ENCODE measurements at places on chromosomes 4 and X.

DNA sequence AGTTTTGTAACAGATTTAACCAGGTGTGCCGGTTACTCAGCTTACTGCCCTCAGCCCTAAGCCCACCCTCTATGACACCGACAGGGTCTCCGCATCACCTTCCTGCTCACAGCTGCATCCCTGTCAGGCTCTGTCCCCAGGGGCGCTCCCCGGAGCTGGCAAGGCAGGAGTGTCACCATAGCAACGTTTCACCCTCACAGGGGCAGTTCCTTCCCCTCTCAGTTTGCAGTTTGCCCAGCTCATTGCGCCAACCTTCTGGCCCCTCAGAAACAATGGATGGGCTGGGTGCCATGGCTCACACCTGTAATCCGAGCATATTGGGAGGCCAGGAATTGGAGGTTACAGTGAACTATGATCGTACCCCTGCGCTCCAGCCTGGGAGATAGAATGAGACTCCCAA is 42.6 kb downstream of the RGS12 start:
- no peak for DNase-seq

GRCh38 chr4:1231637-1232360 is 17.1 kb downstream of the CTBP1 start:
- DNase-seq = no peak

DNA sequence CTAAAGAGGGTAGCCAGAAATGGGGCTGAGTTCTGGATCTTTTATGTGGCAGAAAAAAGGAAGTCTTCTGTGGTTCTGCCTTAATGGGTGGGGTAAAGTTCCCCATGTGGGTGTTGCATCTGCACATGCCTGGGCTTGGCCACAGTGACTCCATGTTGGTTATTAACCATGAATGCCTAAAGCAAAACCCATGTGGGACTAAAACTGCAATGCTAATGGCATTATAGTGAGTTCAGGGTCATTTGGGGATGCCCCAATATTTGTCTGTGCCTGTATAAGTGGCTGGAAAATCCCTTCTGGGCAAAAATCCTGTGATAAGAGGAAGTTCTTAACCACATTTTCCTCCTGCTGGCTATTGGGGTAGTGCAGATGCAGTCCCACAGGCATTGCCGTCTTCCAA is 857.4 kb downstream of the FAT4 start:
- no peak for DNase-seq

DNA sequence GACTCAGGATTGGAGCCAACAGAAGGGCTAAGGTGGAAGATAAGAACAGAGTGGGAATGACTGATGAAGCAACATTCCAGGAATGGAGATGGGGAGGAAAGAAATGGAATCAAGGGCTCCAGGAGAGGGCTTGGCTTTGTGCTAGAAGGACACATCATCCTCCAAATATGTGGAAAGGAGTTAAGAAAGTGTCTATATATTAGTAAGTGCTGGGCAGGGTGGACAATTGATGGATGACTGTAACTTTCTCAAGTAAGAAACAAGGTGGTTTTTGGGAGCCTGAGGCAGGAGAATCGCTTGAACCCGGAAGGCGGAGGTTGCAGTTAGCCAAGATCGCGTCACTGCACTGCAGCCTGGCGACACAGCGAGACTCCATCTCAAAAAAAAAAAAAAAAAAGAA is 71.6 kb upstream of the NFKB1 start:
- DNase-seq = no peak

- no peak for DNase-seq
These were observed 403.0 kb upstream of the CNKSR2 start for GRCh38 chrX:20971250-20971649.

- DNase-seq = no peak
These were observed 18.2 kb downstream of the BCOR start for GRCh38 chrX:40079572-40079971.

- DNase-seq = no peak
These were observed 85.6 kb downstream of the SHROOM2 start for GRCh38 chrX:9871701-9872268.

DNA sequence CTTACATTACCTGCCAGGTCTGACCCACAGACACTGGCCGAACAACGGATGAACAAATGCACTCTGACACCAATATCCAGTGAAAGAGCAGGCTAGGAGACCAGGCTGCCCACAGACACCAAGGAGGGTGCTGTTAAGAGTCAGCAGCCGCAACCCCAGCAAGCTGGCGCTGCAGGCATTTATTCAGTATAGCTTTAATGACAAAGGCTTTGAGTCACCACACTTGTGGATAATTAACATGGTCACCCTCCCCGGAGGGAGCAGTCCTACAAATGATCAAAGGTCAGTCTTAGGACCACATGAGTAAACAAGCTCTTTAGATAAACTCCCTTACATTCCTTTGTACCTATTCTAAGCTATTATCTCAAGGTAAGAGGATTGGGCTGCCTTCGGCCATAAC is 368.5 kb upstream of the GRID2 start:
- no peak for DNase-seq

GRCh38 chrX:24774650-24775049 is 80.9 kb downstream of the POLA1 start:
- no peak for DNase-seq

DNA sequence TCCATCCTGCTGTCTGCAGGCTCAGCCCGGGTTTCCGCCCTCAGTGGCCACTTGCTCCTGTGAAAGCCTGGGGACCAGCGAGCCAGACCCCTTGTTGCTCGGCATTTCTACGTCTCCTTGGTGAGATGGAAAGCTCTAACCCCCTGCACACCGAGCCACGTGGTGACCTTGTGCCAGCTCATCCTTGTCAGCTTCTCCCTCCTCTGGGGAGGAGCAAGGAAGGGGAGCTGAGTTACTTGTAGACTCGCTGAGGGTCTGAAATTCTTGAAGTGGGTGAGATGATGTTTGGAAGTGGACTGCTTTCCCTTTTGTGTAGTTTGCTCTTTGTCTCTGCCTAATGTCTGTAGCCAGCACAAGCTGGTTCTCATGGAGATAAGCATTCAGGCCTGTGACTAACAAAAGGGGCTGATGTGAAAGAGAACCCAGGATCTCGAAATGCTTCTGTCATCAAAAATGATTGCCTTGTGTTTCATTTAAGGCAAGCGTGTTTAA is 29.3 kb downstream of the RGS12 start:
- DNase-seq = no peak

- no peak for DNase-seq
These were observed 32.4 kb upstream of the CD99 start for GRCh38 chrX:2658585-2659292.

DNA sequence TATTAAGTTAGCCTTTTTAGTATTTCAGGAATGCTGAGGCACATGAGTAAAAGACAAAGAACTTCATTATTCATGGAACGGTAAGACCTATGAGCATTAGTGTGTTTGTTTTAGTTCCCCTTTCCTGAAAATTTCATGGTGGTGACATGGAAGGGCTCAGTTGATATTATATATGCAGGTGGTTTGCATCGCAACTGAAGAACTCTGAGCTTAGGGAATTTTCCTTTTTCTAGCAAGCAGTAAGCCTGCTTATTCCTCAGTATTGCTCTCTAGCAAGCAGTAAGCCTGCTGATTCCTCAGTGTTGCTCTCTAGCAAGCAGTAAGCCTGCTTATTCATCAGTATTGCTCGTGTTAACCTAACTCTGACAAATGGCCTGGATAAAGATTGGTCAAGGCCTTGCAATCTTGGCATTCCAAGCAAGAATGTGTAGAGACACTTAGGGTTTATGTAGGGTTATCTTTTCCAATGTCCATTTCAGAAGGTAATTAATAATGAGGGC is 37.7 kb upstream of the MAGEB18 start:
- DNase-seq = no peak

- no peak for DNase-seq
These were observed 36.3 kb downstream of the IL21 start for GRCh38 chr4:122584519-122584918.

- no peak for DNase-seq
These were observed 8.4 kb upstream of the TMEM144 start for GRCh38 chr4:158201876-158202275.

DNA sequence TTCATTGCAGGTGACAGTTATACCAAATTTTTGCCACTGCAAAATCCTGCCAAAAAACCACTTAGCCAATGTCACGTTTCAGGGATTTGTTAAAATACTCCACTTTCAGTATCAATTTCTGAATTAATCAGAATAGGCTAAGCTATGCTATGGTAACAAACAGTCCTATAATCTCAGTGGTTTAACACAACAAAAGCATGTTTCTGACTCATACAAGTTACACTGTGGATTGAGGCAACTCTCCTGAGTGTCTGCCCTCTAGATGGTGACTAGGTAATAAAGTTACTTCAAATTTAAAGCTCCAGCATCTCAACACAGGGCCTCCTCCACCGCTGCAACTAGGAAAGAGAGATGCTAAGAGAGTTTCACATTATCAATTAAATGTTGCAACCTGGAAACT is 23.0 kb upstream of the RADX start:
- DNase-seq = no peak

DNA sequence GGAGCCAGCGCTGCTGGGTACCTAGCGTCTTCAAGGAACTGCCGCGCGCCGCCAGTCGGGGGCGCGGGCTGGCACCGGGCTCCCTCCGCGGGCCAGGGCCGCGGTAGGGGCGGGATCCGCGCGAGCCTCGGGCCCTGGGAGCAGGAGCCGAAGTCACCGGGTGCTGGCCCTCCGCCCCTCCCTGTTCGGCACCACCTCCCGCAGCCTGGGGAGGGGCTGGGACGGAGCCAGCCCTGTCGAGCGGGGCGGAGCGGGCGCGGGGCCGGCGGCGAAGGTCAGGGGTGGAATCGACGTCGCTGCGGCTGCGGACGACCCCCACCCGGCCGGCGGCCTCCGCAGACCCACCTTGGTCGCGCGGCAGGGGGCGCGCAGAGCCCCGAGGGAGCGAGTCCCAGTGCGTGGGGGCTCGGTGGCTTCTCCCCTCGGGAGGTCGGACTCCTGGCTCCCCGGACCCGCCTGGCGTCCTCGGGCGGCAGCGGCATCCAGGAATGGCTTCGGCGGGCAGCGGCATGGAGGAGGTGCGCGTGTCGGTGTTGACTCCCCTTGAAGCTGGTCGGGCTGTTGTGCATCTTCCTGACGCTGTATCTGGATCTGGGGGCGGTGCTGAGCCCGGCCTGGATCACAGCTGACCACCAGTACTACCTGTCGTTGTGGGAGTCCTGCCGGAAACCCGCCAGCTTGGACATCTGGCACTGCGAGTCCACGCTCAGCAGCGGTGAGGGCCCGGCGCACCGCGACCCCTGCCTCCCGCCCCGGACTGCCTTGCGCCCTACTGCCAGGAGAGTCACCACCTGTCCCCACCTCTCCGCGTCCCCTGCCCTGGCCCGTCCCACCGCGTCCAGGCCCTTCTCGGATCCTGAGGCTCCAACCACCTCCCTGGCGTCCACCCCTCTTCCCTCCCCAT is 50.5 kb upstream of the FAM47C start:
- DNase-seq = peak; percentile 7

GRCh38 chrX:38561951-38562719 is 793 bp downstream of the TSPAN7 start:
- peak; percentile 1 for DNase-seq

GRCh38 chr4:20480165-20480947 is 219.9 kb upstream of the PACRGL start:
- no peak for DNase-seq

DNA sequence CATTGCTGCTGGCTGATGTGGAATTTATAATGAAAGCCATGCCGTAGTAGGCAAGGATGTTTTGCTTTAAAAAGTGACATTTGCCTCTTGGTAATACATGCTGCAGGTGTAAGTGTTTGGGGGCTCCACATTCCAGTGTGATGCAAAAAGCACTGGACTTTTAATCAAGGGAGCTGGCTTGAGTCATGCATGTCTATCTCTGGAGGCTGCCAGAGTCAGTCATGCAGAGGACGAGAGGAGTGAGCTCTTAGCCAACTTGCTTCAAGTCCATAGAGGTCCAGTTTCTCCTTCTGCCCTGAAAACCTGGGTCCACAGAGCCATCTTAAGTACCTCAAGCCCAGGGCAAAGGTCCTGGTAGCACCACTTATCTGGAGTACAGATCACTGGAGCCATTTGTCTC is 11.6 kb upstream of the CXCL13 start:
- DNase-seq = no peak

GRCh38 chr4:5956285-5957021 is 61.8 kb downstream of the C4orf50 start:
- DNase-seq = peak; percentile 98

DNA sequence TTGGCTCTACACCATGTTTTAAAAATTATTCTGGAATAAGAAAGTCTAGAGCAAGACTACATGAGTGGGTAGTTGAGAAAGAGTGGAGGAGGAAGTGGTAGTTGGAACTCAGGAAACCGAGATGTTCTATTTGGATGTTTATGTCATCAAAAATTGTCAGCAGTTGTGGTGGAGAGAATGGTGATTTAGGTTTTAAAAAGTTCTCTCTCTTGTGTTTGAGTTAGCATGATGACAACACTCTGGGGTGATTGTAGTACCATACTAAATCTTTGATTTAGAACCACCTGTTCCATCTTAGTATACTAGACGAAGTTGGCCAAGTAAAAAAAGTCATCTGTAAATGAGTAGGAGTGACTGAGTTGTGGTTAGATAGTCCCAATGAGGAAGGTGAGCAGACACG is 40.7 kb downstream of the KLHL2 start:
- DNase-seq = no peak

DNA sequence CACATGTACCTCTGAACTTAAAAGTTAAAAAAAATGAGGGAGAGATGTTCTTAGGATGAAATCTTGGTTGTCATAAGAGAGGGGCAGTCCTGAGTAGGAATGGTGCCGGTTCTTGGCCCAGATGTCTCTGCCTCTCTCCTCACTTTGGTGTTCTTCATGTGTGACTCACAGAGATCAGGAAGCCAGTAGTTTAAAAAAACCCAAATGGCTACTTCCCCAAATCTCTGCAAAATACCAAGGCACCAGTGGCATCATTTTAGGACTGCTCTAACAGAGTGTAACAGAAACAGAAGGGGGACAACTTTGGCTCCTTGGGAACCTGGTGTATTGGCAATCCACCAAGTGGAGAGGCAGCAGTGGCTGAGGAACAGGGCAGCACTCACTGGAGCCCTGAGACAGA is 116.8 kb downstream of the SCD5 start:
- DNase-seq = no peak

DNA sequence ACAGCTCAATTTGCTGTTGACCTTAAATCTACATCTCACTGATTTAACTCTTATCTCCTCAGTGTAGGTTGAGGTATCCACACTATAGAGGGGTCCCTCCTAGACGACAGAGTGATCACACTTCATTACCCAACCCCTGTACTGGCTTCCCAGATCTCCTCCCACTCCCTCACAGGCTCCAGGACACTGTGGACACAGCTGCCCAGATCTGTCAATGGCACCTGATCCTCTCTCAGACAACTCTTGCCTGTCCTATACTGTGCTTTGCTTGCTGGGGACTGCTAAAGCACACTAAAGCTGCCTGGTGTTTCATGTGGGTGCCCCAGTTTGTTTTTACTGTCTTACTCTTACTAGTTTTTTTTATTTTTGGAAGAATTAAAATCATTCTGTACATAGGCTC is 27.9 kb downstream of the RAB40AL start:
- no peak for DNase-seq

- no peak for DNase-seq
These were observed 49.7 kb upstream of the NPNT start for GRCh38 chr4:105845559-105845958.

- no peak for DNase-seq
These were observed 61.4 kb upstream of the PJA1 start for GRCh38 chrX:69226459-69227158.
